ENCODE measurements at places on chromosomes 4 and X. TPM values are rescaled to one million over a fixed set of nuclear protein-coding genes. Genes with fewer than 3 reads are reported as not detected.

Gene ZXDB
- total RNA-seq: 10.9 TPM

Gene C4orf36
- not detected for total RNA-seq

Gene REELD1
- not detected for total RNA-seq

Gene PABPC5
- total RNA-seq: 1.8 TPM

Gene BEND2
- total RNA-seq: not detected

Gene GAGE12E
- not detected for total RNA-seq

Gene TRIM75
- not detected for total RNA-seq

Gene PPA2
- 72.6 TPM for total RNA-seq

Gene PCDH19
- 0.09 TPM for total RNA-seq

Gene MUC7
- not detected for total RNA-seq

Gene DSPP
- total RNA-seq: not detected

Gene HSD17B10
- 93.4 TPM for total RNA-seq

Gene ARMCX1
- total RNA-seq: 24.7 TPM

Gene SSX2
- total RNA-seq: not detected

Gene NXF2B
- total RNA-seq: not detected

Gene FAM9C
- not detected for total RNA-seq

Gene DRD5
- not detected for total RNA-seq

Gene EDA2R
- total RNA-seq: 2.0 TPM

Gene DCAF8L2
- not detected for total RNA-seq

Gene PTPN13
- total RNA-seq: 12.6 TPM

Gene DCAF12L2
- total RNA-seq: not detected

Gene CBLL2
- not detected for total RNA-seq

Gene BEX3
- total RNA-seq: 267 TPM

Gene CRMP1
- 2.5 TPM for total RNA-seq

Gene GYPB
- not detected for total RNA-seq

Gene KLHL4
- total RNA-seq: 7.5 TPM

Gene MTHFD2L
- 5.3 TPM for total RNA-seq

Gene MCF2
- total RNA-seq: 0.93 TPM

Measured in pericardium fibroblast (primary cell).